ENCODE measurements at places on chromosomes 16 and 17.

DNA sequence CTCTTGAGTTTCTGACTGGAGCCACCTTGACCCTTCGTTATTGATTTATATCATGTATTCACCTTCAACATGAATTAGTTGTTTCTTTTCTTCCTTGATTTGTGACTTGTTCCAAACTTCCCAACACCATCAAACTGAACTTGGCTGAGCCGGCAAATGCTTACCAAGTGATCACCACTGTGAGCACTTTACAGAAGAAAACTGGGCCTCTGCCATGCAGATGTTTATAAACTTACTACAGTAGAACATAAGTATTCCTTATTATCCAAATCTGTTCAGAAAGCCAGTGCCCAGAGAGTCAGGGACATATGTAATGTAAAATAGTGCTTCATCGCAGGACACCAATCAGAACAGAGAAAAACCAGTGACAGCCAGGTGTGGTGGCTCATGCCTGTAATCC lies 19.9 kb downstream of the CMTM4 start:
- no peak for DNase-seq

GRCh38 chr17:27455914-27456680 lies at the start of gene KSR1:
KSR1 (plus strand) TSS chr17:27456448; CDS start chr17:27456644, 196 bp downstream.
- peak; percentile 86 for DNase-seq

DNA sequence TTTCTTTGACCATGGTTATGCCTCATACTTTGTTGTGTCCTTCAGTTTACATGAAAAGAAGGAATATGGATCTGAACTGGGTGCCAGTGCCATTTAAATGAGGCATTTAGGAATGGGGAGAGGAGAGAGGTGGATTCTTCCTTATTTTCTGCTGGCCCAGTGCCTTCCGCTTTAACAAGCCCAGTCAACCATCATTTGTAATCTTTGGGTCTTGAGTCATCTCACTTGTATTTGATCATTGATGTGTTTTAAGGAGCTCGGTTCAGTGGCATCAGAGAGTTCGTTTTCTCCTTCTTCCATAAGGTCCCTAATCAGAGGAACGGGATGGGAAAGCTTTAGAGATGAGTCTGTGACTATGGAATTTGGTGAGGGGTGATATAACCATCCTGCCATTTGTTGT lies 334.9 kb downstream of the WWOX start:
- no peak for DNase-seq

DNA sequence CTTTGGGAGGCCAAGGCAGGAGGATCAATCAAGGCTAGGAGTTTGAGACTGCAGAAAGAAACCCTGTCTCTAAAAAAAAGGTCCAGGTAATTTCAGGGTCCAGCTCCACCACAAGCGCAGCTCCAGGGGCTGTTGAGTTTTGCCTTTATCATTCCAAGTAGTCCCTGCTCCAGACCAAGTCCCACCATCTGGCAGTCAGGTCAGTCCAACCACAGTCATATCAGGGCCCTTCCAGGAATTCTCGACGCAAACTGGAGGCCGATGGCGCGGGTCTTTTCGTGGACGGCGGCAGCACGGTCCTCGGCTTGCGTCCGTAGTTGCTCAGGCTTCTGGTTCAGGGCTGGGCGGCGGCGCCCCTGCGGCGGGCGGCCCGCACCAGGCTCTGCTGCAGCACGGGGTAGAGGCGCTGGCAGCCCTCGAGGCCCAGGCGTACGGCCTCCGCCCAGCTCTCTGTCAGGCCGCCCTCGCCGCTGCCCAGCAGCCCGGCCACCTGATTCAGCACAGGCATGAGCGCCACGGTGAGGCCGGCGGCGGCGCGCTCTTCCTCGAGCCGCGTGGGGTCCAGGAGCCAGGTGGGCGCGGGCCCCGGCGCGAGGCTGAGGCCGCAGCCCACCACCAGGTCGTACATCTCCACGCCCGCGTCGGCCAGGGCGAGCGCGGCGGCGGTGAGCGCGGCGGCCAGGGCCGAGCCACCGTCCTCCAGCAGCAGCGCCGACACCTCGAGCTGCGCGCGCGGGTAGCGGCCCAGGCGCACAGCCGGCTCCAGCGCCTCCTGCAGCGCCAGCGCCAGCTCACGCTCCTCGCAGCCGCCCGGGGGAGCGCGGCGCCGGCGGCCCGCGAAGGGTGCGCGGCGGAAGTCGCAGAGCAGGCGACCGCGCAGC lies 752 bp downstream of the EXOSC6 start:
- DNase-seq, result peak; percentile 55
